ENCODE measurements at places on chromosomes 7 and 10.

- DNase-seq, result peak; percentile 71
Observed at GRCh38 chr7:92763636-92764423, 72.5 kb downstream of the CDK6 start.

DNA sequence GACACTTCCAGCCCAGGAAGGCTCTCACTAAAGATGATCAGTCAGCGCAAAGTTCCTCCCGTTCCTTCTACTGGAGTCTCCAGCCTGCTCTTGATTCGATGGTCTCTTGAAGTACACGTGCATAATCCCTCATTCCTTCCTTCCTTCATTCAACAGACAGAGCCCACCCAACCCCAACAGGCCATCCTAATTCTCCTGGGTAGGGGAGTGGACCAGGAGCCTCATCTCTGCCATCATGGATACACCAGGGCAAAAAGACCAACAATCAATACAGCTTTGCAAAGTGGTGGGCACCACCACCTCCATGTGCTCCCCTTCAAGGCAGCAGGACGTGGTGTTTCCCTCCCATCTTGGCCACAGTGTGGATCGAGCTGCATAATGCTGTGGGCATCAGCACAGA is 446.3 kb downstream of the GRID1 start:
- DNase-seq, result no peak

DNA sequence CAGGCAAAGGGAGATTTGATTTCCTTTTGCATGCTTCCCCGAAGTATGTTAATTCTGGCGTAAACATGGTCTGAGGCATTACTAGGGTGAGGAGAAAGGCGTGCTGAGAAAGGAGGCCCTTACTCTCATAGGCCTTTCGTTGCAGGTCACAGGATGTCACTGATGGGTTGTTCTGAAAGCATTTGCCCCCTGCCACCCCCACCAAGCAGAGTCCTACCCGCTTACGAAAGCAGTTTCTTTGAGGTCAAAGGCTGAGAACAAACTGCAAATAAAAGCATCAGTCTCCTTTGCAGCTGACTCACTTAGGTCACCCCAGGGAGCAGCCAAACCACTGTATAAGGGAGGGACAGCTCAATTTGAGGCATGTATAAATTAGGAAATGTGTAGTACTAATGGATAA is 57.1 kb downstream of the BPGM start:
- DNase-seq, result peak; percentile 66

DNA sequence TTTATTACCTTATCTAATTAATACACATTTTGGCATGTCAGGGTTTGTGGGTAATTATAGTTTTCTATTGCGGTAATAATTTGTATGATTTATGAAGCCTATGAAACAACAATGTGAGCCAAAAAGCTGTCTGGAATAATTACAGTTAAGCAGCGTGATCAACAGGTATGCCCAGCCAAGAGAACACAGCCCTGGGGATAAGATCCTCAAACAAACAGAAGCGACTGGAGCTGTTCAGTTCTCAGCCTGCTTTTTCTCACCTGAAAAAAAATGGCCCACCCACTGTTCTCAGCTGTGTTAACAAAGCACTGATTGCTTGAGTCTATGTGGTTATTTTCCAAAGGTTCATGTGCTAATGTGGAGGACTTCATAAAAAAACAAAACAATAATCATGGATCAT is 855.8 kb downstream of the GATA3 start:
- no peak for DNase-seq

DNA sequence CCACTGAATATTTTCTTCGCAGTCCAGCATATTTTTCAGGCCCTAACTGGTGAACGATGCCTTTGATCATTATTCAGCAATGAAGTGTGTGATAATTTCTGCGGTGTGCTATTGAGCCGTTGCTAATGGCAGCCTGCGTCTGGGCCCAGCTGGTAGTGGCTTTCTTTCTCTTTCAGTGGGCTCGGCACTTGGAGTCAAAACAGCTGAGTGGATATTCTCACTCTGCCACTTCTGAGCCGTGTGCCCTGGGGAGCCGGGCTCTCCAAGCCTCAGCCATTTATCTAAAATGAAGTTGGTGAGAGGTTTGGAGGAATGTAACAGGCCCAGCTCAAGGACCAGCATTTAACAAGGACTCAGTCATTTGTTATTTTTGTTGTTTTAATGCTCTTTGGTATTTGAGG is 87.5 kb upstream of the IFRD1 start:
- DNase-seq, result no peak

DNA sequence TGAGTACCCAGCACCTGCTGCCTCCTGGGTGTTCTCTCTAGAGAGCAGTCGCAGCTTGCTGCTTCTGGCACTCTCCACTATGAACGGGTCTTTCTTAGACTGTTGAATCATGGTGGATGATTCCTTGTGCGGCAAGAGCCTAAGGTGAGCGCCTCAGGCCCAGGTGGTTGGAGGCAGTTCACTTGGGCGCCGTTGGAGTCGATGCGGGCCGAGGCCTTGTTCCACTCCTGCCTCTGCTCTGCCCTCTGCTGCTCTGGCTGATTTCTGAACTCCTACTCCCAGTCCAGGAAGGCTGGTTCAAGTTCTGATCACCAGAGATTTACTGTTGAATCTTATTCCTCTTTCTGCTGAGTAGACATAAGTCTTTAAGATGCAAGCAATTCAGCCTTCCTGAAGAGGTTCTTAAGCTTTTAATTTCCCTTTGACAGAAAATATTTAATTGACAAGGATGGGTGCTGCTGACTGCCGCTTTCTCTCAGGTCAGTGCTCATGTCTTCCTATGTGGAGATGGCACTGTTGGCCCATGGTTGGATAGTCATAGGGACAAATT is 10.4 kb downstream of the YKT6 start:
- no peak for DNase-seq

GRCh38 chr7:68399991-68400590 is 1198.2 kb upstream of the AUTS2 start:
- no peak for DNase-seq

GRCh38 chr7:9835199-9835598 is 1138.5 kb upstream of the PHF14 start:
- no peak for DNase-seq
